HEK293T (cell line): ENCODE measurements at places on chromosomes 5 and 9.

DNA sequence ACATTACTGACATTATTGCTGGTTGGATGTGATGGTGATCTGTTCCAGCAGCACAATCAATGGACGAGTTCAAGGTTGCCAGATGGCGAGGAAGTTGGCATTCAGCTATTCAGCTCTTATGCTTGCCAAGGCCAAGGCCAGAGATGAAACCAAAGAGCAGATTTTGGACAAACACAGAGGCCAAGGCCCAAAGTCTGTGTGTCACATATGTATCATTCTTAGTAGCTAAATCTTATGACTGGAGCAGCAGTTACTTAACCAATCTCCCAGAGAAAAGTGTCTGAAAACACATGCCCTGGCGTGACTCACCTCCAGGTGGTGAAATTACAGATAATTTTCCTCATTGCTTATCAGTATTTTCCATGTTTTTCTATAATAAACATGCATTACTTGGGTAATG is 189.0 kb upstream of the EGFLAM start:
- no peak for DNase-seq

GRCh38 chr5:93610581-93611272 is 27.7 kb downstream of the NR2F1 start:
- no peak for DNase-seq

DNA sequence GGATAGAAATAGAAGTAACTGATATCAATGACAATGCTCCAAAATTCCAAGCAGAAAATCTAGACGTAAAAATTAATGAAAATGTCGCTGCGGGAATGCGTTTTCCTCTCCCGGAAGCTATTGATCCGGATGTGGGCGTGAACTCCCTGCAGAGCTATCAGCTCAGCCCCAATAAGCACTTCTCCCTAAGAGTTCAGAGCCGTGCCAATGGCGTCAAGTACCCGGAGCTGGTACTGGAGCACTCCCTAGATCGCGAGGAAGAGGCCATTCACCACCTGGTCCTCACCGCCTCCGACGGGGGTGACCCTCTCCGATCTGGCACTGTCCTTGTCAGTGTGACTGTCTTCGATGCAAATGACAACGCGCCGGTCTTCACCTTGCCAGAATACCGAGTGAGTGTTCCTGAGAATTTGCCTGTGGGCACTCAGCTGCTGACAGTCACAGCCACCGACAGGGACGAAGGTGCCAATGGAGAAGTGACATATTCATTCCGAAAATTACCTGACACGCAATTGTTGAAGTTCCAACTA is 818 bp downstream of the PCDHGA10 start:
- DNase-seq: no peak

GRCh38 chr9:37325778-37326177 is 96.7 kb upstream of the GRHPR start:
- no peak for DNase-seq

DNA sequence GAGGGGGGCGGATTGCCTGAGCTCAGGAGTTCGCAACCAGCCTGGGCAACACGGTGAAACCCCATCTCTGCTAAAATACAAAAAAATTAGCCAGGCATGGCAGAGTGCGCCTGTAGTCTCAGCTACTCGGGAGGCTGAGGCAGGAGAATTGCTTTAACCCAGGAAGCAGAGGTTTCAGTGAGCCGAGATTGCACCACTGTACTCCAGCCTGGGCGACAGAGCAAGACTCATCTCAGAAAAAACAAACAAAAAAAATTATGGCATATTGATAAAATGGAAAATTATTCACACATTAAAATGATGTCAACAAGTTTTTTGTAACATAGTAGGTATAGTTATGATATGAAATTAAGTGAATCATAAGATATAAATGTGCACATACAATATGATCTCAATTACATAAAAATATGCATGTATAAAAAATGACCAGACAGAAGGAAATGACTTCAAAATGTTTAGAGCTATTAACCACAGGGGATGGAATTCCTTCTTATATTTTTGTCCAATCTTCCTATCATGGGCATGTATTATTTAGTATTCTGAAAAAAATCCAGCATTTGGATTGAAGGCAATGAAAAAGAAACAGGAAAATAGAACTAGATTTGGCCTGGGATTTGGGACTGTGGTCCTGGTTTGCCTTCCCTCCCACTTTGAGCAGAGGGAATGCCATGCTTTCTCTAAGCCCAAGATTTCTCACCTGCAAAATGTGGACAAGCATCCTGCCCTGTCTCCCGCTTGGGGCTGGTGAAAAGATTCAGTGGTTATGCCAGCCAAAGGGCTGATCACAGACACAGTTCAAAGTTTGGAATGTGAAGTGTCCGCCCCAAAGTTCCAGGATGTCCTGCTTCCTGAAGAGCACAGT is 19.5 kb downstream of the SPAAR start:
- DNase-seq: no peak

- peak; percentile 12 for DNase-seq
Measured at GRCh38 chr5:69285448-69286116, 47.0 kb downstream of the CCDC125 start.

- no peak for DNase-seq
Measured at GRCh38 chr9:3397766-3398165, 128.0 kb downstream of the RFX3 start.

GRCh38 chr9:125797930-125798329 is 50.8 kb downstream of the PBX3 start:
- DNase-seq: no peak

GRCh38 chr5:154437281-154437965 is 8.4 kb upstream of the SAP30L start:
- no peak for DNase-seq

DNA sequence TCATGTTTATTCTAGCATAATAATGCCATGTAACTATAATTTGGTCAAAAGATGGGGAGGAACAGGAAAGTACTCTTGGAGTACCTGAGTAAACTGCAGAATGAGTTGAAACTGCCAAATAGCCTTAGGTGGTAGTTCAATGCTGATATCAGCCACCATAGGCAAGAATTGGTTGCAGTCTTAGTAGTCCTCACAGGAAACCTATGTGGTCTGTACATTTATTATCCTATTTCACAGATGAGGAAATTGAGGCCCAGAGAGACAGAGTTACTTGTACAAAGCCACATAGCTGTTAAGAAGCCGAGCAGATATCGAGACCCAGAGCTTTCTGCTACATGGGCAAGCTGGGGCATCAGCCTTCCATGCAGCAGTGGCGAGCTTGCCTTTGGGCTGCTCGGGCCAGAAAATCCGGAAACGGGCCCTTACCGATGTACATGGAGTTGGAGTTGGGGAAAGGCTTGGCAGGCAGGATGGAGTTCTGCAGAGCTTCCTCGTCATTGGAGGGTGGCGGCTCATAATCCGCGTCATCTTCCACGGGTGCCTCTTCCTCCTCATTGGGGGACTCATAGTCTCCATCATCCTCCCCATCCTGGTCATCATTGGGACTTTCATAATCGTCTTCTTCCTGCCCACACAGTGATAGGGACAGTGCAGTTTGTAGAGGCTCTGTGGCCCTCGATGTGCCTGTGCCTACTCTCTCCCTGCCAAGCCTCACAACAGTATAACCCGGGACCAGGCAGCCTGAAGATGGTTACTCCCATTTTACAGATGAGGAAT is 27.1 kb downstream of the LCP2 start:
- DNase-seq: no peak

GRCh38 chr5:122690266-122690665 is 84.6 kb upstream of the SNX2 start:
- no peak for DNase-seq

GRCh38 chr5:42990892-42991291 is 49.2 kb downstream of the ANXA2R start:
- no peak for DNase-seq

- no peak for DNase-seq
Measured at GRCh38 chr5:83368835-83369234, 102.7 kb upstream of the VCAN start.

DNA sequence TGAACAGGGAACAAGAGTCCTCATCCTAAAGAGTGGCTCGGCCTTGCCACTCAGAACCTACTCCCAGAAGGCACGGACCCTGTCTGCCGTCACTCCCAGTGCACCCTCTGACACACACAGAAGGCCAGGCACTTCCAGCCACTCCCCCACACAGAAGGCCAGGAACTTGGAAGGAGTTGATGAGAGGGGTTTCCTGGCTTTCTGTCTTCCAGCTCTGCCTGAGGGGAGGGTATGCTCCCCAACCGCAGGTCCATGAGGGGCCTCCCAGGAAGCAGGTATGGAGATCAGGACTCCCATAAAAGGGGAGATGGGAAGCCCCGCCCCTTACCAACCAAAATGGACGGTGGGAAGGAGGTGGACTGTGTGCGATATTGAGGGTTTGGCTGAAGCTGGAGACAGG is 247.6 kb upstream of the IRX4 start:
- DNase-seq: no peak

GRCh38 chr5:151719228-151720000 is 32.7 kb upstream of the SPARC start:
- no peak for DNase-seq

DNA sequence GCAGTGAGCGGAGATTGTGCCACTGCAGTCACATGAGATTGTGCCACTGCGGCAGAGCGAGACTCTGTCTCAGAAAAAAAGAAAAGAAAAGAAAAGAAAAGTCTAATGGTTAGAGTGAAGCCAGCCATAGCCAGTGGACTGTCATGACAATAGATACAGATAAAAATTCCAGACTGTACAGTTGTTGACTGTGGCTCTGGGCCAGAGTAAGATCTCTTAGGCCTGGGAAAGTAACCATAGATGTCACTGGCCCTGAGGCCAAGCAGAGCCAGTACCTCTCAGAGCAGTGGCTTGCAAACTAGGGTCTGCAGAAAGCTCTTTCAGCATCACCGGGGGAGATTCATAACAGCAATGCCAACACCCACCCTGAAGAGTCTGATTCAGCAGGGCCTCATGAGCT is 44.1 kb upstream of the SUB1 start:
- DNase-seq: no peak

- DNase-seq: no peak
Measured at GRCh38 chr5:164097749-164098148, 592.3 kb downstream of the MAT2B start.

GRCh38 chr9:105531530-105531929 is 26.4 kb upstream of the FKTN start:
- DNase-seq: no peak

- DNase-seq: peak; percentile 34
Measured at GRCh38 chr9:1100945-1101344, 50.8 kb downstream of the DMRT2 start.

GRCh38 chr9:29866556-29866955 is 2293.3 kb upstream of the C9orf72 start:
- no peak for DNase-seq

GRCh38 chr5:59236986-59237385 is 654.1 kb downstream of the RAB3C start:
- no peak for DNase-seq

DNA sequence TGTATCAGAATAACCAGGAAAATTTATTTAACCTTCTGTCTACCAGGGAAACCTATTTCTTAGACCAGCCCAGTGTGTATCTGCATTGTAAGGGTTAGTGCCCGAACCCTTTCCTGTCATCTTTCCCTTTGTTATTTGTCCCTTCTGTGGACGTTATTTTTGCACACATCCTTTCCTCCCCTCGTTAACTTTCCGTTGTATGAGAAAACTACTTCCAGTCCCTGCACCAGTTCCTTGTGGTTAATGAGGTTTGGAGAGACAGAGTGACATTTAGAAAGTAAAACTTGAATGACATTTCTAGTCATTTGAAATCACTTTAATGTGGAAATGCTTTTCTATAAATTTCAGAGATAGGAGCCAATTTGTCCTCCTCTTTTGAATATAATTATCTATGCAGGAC is 4.3 kb upstream of the IFNB1 start:
- DNase-seq: no peak

DNA sequence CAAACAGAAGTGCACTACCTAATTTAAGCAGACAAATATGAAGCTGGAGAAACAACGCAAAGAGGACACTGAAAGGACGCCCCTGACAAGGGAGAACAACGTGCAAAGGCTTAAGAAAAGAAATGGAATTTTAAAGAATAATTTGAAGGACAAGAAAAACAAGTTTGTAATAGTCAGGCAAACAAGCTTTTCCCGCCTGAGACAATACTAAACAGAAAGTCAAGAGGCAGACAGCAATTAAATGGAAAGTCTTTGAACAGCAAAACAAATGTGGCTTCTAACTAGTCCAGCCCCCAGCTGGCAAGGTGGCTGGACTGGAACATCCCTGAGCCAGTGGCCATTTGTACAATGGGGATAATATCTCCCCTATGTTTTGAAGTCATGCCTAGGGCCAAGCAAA is 63.3 kb downstream of the SIL1 start:
- DNase-seq: no peak

DNA sequence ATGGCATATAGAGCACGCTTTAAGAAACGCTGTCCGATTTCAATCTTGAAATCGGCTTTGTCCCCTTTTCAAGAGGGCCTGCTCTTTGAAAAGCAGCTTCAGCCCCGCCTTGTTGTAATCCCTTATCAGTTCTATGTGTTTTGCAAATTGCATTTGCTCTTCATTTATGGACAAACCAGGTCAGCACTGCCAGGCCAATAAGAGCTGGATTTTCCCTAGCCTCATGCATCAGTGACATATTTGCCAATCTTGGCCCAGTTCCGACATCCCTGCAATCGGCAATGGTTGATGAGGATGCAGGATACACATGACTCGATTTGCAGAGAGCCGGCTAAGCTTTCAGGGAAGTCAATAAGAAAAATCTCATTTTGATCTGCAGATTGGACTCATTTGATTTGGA is 529.1 kb upstream of the CLINT1 start:
- no peak for DNase-seq

DNA sequence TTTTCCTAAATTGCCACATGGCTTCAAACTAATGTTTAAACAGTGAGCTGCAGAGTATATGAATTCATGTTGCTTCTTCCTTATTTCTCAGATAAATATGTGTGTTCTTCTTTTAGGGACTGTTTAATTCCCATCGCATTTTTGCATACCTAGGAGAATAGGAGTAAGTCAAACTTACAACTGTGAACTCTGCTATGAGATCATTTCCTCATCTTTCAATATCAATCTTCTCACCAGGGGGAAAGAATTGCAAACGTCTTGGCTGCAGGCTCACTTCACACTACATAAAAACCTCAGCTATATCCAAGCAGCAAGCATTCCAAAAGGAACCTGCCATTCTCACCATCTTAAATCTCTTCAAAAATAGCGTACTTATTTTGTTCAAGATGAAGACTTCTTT is 271.0 kb downstream of the DNAH5 start:
- DNase-seq: no peak

DNA sequence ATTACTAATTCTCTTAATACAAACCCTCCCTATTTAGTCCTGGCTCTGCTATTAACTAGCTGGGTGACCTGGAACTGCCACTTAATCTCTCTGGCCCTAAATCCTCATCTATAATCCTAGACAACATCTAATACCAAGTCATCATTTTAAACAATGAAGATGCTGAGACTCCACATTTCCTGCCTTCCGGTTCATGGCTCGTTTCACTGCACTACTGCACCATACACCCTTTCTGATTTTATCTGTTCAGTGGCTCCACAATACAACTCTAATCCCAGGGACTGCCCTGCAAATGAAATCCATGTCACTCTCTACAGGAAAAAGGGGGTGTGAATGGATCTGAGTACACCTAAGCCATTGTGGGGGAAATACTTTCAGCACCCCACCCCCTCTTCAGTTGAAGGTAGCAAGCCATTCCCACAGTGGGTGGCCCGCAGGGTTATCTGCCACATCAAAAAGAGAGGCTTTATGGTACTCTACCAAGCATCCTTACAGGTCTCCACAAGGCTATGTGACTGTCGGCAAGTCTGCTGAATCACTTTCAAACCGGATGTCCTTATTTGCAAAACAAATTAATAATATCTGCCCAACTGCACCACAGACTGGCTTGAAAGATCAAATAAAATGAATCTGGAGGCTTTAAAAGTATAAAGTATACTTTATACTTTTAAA is 89.5 kb downstream of the EPB41L4A start:
- DNase-seq: no peak
